Activated CD8-positive, alpha-beta T cell treated with anti-CD3 and anti-CD28 coated beads, Interleukin-2, amount 10 ng/mL, durations not matched to agents 7 days and 5 days (primary cell): ENCODE measurements at places on chromosomes 3 and 15. TPM values are rescaled to one million over a fixed set of nuclear protein-coding genes. Genes with fewer than 3 reads are reported as not detected.

The DNASE1L3 gene
- total RNA-seq, result not detected

The NDN gene
- total RNA-seq, result 5.1 TPM

The ARL8B gene
- 44.0 TPM for total RNA-seq

The KCNAB1 gene
- total RNA-seq, result 0.08 TPM

GRCh38 chr3:195270079-195270816 is 711 bp downstream of the XXYLT1 start:
- no peaks in the 10 kb centered on the region for H3K27me3 ChIP-seq
- peak overlapping the region; percentile 77 for H3K27ac ChIP-seq
- H3K36me3 ChIP-seq, result peaks cover 14% of the 10 kb centered on the region
- H3K4me1 ChIP-seq, result peaks cover 32% of the 10 kb centered on the region
- peak overlapping the region; percentile 83 for H3K4me3 ChIP-seq

DNA sequence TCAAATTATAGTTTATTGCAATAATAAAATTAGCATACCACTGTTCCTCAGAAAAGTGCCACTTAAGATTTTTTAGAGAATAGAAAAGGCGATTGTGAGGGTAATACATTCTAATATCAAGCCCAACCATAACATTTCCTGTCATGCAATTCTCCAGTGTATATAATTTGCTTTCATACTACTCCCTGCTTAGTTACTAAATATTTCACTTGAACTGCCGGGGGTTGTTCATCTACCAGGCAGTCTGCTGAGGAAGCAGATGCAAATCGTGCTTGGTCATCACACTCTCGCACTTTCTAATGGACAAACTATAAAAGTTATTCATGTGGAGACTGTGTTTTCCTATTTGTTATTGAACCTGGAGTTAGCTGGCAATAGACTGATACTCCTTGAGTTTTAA is 645.6 kb upstream of the CBLB start:
- H3K27ac ChIP-seq, result no peak overlapping the region
- DNase-seq, result no peak
- H3K27me3 ChIP-seq, result no peaks in the 10 kb centered on the region
- H3K4me1 ChIP-seq, result no peaks in the 10 kb centered on the region
- H3K36me3 ChIP-seq, result no peaks in the 10 kb centered on the region
- no peak overlapping the region for H3K4me3 ChIP-seq

DNA sequence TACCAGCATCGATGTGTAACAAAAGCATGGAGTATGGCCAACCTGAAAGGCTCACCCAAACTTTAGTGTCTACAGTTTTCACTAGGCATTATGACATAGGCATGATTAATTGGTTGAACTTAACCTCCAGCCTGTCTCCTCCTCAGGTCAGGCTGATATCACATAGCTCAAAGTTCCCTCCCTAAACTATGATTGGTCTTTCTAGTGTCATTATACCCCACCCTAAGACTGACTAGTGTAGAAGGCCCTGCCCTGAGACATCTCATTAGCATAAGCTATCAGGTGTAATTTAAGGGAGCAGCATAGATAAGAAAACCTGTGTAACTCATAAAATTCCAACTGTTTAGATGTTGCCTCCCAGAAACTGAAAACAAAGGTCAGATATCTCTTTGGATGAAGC is 195.2 kb downstream of the ALCAM start:
- no peak overlapping the region for H3K27ac ChIP-seq
- no peaks in the 10 kb centered on the region for H3K36me3 ChIP-seq
- H3K4me1 ChIP-seq, result no peaks in the 10 kb centered on the region
- H3K27me3 ChIP-seq, result no peaks in the 10 kb centered on the region
- no peak for DNase-seq

GRCh38 chr3:171374661-171375285 is 85.4 kb downstream of the TNIK start:
- DNase-seq, result no peak
- no peak overlapping the region for H3K4me3 ChIP-seq
- no peaks in the 10 kb centered on the region for H3K27me3 ChIP-seq
- H3K4me1 ChIP-seq, result peaks cover 2% of the 10 kb centered on the region
- peaks cover 3% of the 10 kb centered on the region for H3K36me3 ChIP-seq

DNA sequence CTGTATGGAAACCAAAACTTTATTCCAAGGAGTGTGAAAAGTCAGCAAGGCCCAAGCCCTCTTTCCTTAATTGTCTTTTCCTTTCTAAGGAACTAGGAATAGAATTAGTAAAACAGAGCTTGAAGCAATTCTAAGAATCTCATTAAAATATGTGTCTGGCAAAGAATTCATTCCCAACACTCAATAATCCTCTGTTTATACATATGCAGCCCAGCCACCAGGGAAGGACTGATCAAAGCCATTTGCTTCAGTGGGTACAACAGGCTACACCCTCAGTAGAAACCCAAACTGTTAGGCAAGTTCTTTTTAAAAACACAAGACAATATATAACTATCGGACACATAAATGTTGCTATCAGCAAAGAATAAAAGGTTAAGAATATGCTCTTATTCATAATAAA is 266.9 kb downstream of the ERC2 start:
- peaks cover 2% of the 10 kb centered on the region for H3K27me3 ChIP-seq
- no peak for DNase-seq
- H3K36me3 ChIP-seq, result no peaks in the 10 kb centered on the region
- no peak overlapping the region for H3K27ac ChIP-seq
- no peaks in the 10 kb centered on the region for H3K4me1 ChIP-seq

- H3K4me3 ChIP-seq, result peak overlapping the region; percentile 46
- peaks cover 82% of the 10 kb centered on the region for H3K4me1 ChIP-seq
- no peaks in the 10 kb centered on the region for H3K27me3 ChIP-seq
These were observed 65.5 kb downstream of the KAT2B start for GRCh38 chr3:20105513-20106280.

DNA sequence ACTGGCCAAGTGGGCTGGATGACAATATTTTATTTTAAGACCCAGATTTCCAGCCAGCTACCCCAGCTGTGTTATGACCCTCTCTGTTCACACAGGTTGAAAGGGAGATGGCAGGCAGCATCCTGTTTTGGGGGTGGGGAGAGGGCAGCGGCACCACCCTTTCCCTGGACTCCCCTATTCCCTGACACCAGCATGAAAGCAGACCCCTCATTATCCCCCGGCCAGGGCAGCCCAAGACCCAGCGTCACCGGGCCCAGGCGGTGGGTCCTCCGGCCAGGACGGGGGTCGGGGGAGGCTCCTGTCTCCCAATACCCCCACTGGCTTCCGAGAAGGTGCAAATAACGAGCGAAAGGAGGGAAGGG is 127.6 kb upstream of the MEF2A start:
- peaks cover 22% of the 10 kb centered on the region for H3K4me1 ChIP-seq
- no peaks in the 10 kb centered on the region for H3K36me3 ChIP-seq
- no peak overlapping the region for H3K27ac ChIP-seq
- H3K27me3 ChIP-seq, result peaks cover 7% of the 10 kb centered on the region

DNA sequence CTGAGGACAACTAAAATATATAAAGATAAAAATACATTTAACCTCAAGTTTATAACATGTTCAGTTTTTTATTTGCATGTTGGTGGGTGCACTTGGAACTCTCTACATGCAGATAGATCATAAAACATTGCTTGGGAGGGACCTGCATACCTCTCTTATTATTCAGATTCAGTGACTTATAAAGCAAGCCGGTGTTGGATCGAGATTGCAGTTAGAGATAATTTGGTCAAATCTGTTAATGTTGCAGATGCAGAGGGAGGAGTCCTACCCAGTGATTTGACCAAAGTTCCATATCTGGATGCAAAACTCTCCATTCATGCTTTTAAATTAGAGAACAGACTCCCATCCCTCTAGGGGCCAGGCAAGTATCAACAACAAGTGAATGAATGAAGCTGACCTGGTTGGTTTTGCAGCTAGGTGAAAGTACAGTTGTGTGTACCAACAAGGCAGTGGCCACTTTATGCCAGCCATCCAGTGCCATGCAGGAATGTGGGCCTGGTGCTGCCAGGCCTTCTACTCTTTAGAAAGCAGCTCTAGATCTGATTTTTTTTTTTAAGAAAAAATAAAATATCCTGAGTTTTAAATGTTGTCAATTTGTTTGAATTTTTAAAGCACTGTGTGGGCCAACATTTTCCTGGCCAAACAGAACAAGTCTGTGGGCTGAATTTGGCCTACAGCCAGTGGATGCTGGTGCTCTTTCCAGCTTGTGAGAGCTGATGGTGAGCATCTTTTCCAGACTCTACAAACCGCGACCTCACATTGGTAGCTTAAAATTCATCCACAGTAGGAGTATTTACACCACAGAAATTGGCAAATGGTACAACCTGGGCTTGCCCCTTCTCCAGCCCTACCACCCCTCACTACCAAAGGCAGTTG is 12.3 kb downstream of the CDIN1 start:
- no peaks in the 10 kb centered on the region for H3K27me3 ChIP-seq
- H3K27ac ChIP-seq, result no peak overlapping the region
- H3K4me1 ChIP-seq, result peaks cover 16% of the 10 kb centered on the region
- H3K4me3 ChIP-seq, result no peak overlapping the region

GRCh38 chr3:62538691-62539356 is 165.5 kb upstream of the FEZF2 start:
- no peak overlapping the region for H3K27ac ChIP-seq
- H3K36me3 ChIP-seq, result no peaks in the 10 kb centered on the region
- no peaks in the 10 kb centered on the region for H3K4me1 ChIP-seq
- H3K4me3 ChIP-seq, result no peak overlapping the region

DNA sequence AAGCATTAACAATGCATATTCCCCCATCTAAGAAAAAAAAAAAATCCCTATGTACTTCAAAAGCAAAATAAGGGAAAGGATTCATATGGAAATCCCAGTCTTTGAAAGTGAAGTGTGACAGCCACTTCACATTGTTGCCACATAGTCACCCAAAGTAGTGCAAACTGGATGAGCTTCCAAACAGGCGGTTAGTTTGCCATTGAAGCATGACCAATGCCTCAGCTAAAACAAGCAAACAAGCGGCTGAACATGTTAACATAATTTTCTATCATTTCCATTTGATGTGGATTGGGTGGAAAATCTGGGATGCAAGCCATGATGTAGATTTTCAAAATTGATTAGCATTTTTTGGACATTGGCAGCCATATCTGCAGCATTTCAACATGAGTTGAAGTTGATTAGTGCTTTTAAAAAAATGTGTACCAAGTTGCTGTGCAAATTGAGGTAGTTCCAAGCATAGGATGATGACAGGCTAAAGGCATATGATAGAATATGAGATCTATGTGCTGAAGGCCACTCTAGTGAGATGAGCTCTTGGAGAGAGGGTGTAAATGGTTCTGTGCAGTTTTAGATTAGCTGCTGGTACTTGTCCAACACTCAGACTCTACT is 405.2 kb downstream of the NR2F2 start:
- H3K27ac ChIP-seq, result no peak overlapping the region
- no peak overlapping the region for H3K4me3 ChIP-seq
- H3K4me1 ChIP-seq, result no peaks in the 10 kb centered on the region

- DNase-seq, result no peak
- H3K27ac ChIP-seq, result no peak overlapping the region
- peaks cover 36% of the 10 kb centered on the region for H3K4me1 ChIP-seq
- H3K27me3 ChIP-seq, result peaks cover 41% of the 10 kb centered on the region
- no peak overlapping the region for H3K4me3 ChIP-seq
These were observed 4.4 kb downstream of the DLL4 start for GRCh38 chr15:40933517-40933902.

DNA sequence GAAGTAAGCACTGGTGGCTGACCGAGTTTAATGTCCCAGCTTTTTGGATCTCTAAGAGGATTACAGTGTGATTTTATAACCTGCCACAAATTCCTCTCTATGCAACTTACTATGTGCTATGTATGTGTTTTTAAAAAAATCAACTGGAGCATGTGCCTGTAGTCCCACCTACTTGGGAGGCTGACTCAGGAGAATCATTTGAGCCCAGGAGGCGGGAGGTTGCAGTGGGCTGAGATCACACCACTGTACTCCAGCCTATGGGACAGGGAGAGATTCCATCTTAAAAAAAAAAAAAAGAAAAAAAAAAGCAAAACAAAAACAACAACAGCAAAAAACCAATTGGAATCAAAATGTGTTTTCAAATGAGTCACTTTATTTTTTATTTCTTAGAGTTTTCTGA is 29.6 kb downstream of the DUT start:
- H3K27me3 ChIP-seq, result peaks cover 7% of the 10 kb centered on the region
- peaks cover 7% of the 10 kb centered on the region for H3K4me1 ChIP-seq
- H3K4me3 ChIP-seq, result no peak overlapping the region
- H3K27ac ChIP-seq, result no peak overlapping the region

- no peaks in the 10 kb centered on the region for H3K4me1 ChIP-seq
- no peak overlapping the region for H3K4me3 ChIP-seq
- DNase-seq, result no peak
- no peaks in the 10 kb centered on the region for H3K36me3 ChIP-seq
These were observed 316.1 kb upstream of the TMCO5A start for GRCh38 chr15:37618353-37618752.

GRCh38 chr3:177284383-177284881 is 87.2 kb upstream of the TBL1XR1 start:
- H3K4me3 ChIP-seq, result no peak overlapping the region
- H3K36me3 ChIP-seq, result peaks cover 16% of the 10 kb centered on the region
- H3K27me3 ChIP-seq, result no peaks in the 10 kb centered on the region
- DNase-seq, result peak; percentile 51
- peak overlapping the region; percentile 80 for H3K27ac ChIP-seq
- peaks cover 34% of the 10 kb centered on the region for H3K4me1 ChIP-seq
